ENCODE measurements at places on chromosomes 7 and 10. TPM values are rescaled to one million over a fixed set of nuclear protein-coding genes. Genes with fewer than 3 reads are reported as not detected.

DNA sequence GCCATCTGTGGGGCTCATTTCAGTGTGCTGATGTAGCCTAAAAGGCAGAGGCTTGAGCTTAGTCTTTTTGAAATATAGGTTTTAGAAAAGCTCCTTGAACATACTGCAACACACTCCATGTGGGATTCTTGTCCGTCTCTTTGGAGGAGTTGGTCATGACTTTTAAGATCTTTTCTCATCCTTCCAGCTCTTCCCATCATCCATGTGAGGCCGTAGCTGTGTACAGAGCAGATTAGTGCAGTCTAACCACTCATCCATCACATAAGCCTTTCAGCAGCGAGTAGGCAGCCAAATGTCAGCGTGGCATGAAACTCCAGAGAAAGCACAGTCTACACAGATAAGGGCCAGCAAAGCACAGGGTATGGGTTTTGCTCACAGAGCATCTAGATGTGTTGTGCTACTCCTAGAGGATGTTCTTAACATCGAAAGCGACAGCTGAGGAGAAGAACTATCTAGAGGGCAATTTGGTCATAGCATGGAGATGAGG is 28.1 kb upstream of the NPVF start:
- no peak for DNase-seq

- peak; percentile 69 for DNase-seq
Observed at GRCh38 chr10:38010119-38010903, at the start of gene ZNF33A. Gene ZNF33A (plus strand): TSS chr10:38010675. CDS start chr10:38012342, 1,667 bp downstream.

DNA sequence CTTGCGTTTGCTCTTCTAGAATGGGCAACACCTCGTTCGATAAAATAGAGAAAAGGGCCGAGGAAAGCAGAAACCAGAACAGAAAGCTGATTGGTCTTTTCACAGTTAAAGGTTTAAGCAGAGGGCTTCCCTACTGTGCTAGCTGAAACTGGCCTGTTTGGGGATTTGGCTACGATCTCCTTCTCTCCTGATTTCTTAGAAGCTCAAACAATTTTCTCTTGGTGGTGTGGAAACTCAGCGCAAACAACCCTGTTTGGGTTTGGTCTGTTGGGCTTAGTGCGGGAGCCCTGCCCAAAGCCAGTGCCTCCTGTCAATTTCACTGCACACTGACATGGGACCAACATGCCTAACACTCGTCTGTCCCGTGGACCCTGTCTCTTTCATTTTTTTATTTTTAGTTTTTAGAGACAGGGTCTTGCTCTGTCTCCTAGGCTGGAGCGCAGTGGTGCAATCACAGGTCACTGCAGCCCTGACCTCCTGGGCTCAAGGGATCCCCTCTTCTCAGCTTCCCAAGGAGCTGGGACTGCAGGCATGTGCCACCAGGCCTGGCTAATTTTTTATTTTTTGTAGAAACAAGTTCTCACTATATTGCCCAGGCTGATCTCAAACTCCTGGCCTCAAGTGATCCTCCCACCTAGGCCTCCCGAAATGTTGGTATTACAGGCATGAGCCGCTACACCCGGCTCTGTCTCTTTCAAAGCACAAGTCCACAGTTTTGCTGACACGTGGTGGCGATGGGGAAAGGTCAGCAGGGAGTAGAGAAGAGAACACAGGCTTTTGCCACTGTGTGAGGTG is 16.5 kb upstream of the BNIP3 start:
- DNase-seq: no peak

VAX1 gene
- not detected for total RNA-seq

DNA sequence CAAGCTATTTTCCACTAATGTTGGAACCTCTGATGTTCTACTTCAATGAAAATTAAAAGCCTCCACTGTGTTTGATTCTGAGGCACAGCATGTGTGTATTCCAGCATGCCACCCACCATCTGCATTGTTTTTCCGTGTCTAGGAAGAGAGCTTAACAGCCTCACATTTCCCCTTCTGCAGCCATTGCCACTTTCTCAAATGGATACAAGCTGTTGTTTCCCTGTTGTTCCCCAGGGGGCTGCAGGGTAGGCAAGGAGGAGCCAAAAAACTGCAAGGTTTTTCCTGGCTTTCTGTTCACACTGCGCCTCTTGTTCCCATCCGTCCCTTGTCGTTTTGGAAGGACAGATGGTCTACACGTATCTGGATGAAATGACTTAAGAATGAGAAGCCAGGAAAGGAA is 72.3 kb upstream of the DNAJB12 start:
- DNase-seq: no peak

FRMPD2 gene
- total RNA-seq: 0.22 TPM

DNA sequence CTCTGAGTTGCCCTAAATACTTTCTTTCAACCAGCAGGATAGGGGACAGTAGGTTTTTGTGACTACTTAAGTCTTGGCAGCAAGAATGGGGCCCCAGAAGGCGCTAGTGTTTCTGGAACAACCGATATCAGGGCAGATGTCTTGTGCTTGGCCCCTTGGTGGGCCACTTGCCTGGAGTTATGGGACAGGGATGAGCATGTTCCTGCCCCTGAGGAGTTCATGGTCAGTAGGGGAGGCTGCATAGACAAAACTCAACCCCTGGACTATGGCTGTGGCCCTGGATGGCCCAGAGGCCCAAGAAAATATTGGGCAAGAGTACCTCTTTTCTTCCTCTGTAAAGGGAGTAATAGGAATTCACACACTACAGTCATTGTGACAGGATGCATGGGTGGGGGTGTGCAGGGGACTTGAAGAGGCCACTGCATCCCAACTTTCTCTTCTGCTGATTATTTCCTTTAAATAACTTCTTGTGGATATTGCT is 57.7 kb upstream of the IGFBP3 start:
- DNase-seq: no peak

PDE1C gene
- total RNA-seq: 5.9 TPM

DNA sequence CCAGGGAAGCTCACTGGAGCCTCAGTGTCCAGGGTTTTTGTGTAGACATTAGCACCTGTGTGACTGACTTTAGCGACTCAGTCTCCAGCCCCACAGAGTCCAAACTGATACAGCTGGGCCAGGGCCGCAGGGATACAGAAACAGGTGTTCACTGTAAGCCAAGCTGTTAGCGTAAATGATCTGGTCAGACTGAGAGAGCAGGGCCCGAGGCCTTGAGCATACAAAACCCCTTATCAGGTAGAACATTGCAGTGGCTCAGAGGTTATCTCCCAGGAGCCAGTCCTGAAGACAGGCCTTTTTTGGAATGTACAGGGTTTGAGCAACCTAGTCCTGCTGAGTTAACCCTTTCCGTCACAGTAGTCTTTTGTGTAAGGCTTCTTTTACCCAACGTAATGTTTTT is 25.0 kb downstream of the LHPP start:
- DNase-seq: no peak

SKAP2 gene
- total RNA-seq: 18.3 TPM

TWIST1 gene
- total RNA-seq: 0.22 TPM

GRCh38 chr7:135662123-135662372 is 266 bp upstream of the STMP1 start:
- DNase-seq: no peak

All from epithelial cell of proximal tubule (primary cell).